A549 treated with dexamethasone at 1 μM for 4 hours (cell line): ENCODE measurements at places on chromosomes 11 and 22. TPM values are rescaled to one million over a fixed set of nuclear protein-coding genes. Genes with fewer than 3 reads are reported as not detected.

AIP gene
- total RNA-seq, result 40.6 to 43.2 TPM (median 43.0 TPM) in 5 replicates

CHRDL2 gene
- 3.1 to 5.0 TPM (median 4.4 TPM) in 5 replicates for total RNA-seq

HSPB2 gene
- total RNA-seq, result 0.09 TPM in 1 of 5 replicates, not detected in the others

MTMR3 gene
- total RNA-seq, result 6.5 to 10.0 TPM (median 9.7 TPM) in 5 replicates

PDGFB gene
- total RNA-seq, result 2.9 to 3.9 TPM (median 3.5 TPM) in 5 replicates

LRRC4C gene
- total RNA-seq, result not detected in 5 replicates

FGF3 gene
- total RNA-seq, result not detected in 5 replicates

FOSL1 gene
- total RNA-seq, result 101 to 162 TPM (median 128 TPM) in 5 replicates

CLCF1 gene
- 28.8 to 36.7 TPM (median 32.5 TPM) in 5 replicates for total RNA-seq

P2RX6 gene
- total RNA-seq, result 0.50 to 0.93 TPM (median 0.72 TPM) in 5 replicates

MUC6 gene
- 0.01 to 0.02 TPM in 2 of 5 replicates, not detected in the others for total RNA-seq

SAA1 gene
- 3.0 to 4.5 TPM (median 3.5 TPM) in 5 replicates for total RNA-seq

VPREB1 gene
- total RNA-seq, result not detected in 5 replicates

CECR2 gene
- total RNA-seq, result 0.06 to 0.13 TPM (median 0.09 TPM) in 5 replicates

OR8B3 gene
- total RNA-seq, result not detected in 5 replicates

SHANK3 gene
- total RNA-seq, result 2.5 to 5.6 TPM (median 4.2 TPM) in 5 replicates

CUL5 gene
- 7.1 to 13.2 TPM (median 11.0 TPM) in 5 replicates for total RNA-seq

KCNJ1 gene
- 0.05 TPM in 1 of 5 replicates, not detected in the others for total RNA-seq

BBOX1 gene
- total RNA-seq, result not detected in 5 replicates

CXCR5 gene
- 0.03 to 0.26 TPM (median 0.05 TPM) in 5 replicates for total RNA-seq

KRTAP5-7 gene
- not detected in 5 replicates for total RNA-seq

TRIM49D1 gene
- total RNA-seq, result 0.11 to 0.69 TPM (median 0.28 TPM) in 5 replicates

OR8D1 gene
- not detected in 5 replicates for total RNA-seq

SHANK2 gene
- 7.0 to 12.1 TPM (median 8.8 TPM) in 5 replicates for total RNA-seq

CLP1 gene
- 25.8 to 27.6 TPM (median 26.6 TPM) in 5 replicates for total RNA-seq

PYGM gene
- total RNA-seq, result 0.17 to 0.69 TPM (median 0.39 TPM) in 5 replicates
